ENCODE measurements at places on chromosomes 6 and 20. TPM values are rescaled to one million over a fixed set of nuclear protein-coding genes. Genes with fewer than 3 reads are reported as not detected.

DNA sequence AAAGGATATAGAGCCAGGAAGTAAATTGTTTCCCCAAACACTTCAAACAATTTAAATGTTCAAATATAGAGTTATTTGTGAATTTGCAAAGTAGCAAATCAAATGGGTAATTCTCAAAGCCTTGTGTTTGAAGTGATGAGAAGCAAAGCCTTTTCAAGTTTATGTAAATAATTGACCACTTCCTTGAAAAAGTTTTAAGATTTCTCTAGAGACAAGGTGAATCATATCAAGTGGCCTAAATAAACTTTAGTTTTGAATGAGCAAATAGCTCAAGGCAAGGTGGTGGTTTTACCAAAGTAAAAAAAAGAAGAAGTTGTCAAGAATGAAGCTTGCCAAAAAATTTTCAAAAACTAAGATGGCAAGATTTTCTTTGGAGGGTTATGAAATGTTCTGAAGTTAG lies 42.6 kb upstream of the IFNGR1 start:
- no peak for DNase-seq

DNA sequence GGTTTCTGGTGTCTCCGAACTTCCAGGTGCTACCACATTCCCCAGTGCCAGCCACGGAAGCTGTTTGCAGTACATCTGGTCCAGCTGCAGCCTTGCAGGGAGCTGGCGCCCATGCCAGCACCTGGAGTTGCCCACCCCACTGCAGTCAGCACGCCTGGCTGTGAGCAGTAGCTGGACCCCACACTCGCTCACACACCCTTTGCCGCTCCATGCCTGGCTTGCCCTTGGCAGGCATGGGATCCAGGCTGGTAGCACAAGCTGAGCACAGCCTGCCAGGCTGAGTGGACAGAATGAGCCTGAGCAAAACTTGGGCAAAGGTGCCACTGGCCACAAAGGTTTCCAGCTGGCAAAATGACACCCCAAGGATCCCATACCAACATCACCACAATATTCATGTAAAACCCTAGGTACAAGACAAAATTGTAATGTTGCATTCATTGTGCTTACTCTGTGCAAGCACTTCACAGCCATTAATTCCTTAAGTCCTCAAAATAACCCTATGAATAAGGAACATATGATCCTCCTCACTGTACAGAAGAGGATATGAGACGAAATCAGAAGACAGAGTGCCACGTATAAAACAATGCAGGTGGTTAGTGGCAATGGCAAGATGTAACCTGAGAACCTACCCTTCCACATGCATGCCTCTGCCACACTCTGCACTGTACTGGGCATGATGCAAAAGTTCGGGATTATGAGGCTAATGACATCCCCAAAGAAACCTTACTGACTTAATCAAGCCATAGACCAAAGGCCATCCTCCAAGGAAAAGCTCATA lies 18.3 kb downstream of the KIF16B start:
- DNase-seq = no peak

- DNase-seq = no peak
Measured at GRCh38 chr20:58824843-58825242, 25.9 kb downstream of the GNAS-AS1 start.

DNA sequence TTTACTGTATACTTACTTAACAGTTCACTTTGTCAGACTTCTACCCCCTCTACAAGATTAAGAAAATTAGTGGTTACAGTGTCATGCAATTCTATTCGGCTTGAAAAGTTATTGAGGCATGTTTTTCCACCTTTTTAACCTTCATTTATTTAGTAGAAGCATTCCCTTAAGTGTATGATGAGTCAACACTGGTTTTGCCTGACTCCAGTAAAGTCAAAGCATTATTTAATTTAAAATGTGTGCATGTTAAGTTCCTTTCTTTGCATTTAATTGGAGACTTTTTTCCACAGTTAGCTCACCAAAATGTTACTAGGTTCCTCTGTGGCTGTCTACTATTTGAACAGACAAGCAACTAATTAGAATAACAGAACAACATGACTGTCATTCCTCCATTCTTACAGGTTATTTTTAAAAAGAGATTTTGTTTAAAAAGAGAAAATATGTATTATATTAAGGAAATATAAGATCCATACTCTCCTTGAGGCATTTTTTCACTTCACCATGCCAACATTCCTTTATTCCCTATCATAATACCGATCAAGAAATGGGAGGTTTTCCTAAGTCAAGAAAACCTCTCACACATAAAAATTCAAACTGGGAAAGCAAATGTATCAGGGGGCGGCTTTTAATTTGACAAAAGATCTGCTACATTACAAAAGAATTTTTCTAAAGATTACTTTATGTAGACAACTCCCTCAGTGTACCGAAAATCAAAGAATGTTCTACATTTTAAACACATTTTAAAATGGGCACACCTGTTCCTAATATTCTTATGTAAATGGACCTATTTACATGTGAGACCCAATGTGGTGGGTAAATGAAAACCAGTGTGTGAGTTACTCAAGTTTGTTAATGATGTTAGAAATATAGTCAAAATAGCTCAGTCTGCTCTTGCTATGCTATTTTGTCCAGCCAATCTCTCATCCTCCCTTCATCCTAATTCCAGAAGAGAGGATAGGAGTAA lies 361.2 kb downstream of the UTRN start:
- DNase-seq = no peak

GRCh38 chr6:154542747-154543146 lies 32.3 kb upstream of the CNKSR3 start:
- DNase-seq = no peak

DNA sequence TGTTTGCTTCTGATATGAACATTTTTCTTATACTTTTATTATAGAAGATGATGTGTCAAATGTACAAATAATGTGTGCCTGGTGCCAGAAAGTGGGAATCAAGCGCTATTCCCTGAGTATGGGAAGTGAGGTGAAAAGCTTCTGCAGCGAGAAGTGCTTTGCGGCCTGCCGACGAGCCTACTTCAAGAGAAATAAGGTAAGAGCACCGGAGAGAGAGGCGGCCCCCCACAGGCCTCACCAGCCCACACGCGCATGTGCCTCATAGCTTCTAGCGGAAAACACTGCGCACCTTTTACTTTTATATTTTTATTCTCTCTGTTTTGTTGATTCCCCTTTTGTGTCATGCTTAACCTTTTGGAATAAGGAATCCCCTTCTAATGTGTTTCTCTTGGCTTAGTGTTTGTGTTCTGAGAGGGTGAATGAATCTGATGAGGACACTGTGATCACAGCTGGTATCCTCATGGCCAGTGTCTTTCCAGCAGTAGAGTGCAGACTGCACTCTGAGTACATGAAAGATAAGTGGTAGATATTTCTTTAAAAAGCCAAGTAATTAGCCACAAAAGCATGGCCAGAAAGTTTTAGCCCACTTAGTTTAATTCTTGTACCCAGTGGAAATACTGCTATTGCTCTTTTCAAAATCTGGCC lies 43.6 kb downstream of the SOBP start:
- no peak for DNase-seq

DNA sequence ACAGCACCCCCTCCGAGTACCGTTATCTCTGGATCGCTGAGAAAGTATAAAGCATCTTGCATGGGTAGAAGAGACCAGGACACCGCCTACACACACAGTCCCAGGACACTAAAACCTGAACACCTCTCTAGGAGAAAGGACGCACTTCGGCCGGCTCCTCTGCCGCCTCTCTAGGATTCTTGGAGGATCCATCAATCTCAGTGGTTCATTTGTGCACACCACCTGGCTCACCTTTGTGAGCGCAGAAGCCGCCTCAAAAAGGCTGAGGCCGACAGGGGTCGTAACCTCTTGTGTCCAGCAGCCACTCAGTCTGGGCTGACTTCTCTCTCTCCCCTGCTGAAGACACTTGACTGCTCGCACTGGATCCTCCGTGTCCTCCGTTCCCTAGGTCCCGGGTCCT lies 13.5 kb downstream of the ZSCAN23 start:
- no peak for DNase-seq

DNA sequence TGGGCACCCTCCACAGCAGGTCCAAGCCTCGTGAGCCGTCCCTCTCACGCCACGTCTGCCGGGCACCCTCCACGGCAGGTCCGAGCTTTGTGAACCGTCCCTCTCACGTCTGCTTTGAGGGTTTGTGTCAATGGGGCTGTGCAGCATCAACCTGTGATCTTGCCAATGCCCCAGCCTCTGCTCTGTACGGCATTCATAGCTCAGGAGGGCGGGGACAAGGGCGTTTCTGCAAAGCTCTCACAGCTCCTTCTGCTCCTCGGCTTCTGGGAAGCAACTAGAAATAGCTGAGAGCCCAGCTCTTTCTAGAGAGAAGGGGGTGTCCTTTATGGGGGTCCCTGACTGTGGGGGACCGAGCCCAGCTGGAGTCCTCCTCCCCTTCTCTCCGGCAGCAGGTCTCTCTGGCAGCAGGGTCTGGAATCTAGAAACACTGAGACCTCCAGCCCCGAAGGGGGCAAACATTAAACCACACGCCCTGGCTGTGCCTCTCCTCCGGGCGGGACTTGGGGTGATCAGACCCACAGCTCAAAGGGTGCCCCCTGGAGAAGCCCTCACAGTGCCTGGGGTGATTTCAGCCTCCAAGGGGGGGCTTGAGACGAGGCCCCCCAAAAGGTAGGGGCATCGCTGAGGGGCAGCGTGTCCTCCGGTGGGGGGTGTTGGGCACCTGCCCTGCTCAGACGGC lies 41.2 kb upstream of the CHRNA4 start:
- DNase-seq = no peak

DNA sequence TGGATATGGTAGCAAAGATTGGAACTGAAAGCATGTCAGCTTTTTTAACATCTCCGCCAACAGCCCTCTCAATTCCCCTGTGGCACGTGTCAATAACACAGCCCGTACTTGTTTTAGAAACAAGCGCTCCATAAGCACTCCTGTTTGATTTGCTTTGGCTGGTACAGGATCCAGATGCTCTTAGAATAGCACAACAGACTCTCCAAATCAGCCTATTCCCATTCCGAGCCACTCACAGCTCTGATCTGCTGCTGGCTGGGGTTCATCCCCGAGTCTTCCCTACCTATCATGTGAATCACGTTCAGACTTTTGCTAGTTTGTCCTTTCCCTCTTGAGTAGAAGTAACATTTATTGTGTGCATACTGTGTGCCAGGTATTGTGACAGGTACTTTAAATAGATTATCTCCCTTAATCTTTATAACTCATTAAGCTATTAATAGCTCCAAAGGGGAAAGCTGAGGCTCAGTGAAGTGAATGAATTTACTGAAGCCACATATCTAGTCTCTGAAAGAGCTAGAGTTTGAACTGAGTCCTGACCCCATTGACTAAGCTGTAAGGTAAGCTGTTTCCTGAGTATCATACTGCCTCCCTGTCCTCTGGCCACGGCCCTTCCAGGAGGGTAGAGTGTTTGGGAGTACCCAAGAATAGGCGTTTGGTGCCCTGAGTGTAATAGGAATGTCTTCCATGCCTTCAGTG lies 46.7 kb downstream of the RALY start:
- no peak for DNase-seq

- no peak for DNase-seq
Measured at GRCh38 chr20:43985608-43986316, 71.1 kb downstream of the TOX2 start.

DNA sequence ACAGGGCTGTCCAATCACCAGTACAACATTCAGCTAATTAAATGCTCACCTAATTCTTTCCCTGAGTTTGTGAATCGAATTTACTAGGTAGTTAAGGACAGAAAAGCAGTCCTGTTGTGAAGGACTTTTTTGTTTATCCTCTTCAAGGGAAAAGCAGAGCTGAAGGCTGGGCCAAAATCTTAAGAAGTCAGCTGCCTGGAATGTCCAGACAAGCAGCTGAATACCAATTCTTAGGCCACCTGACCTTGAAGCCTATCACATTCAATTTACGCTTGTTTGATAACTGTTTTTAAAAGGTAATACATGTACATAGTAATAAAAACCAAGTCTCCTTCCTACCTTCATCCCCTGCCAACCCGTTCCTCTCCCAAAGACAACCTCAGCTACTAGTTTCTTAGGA lies 56.4 kb downstream of the UQCC1 start:
- no peak for DNase-seq

DNA sequence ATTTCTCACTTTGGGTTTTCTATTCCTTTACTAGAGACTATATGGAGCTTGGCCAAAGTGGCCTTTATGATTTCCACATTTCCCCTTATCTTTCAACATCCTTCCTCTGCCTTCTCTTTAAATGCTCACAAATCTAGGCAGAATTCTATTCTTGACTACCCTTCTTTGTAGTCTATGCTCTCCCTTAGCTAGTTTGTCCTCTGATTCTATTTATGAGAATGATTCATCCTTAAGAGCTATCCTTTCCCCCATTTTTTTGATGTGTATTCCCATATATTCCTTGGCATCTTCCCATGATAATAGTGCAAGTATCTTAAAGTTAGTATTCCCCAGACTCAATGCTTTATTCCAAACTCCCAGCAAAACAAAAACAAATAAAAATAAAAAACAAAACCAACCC lies 53.1 kb downstream of the IL20RA start:
- no peak for DNase-seq

GRCh38 chr20:49608752-49609670 lies 41.1 kb upstream of the PTGIS start:
- DNase-seq = no peak

DNA sequence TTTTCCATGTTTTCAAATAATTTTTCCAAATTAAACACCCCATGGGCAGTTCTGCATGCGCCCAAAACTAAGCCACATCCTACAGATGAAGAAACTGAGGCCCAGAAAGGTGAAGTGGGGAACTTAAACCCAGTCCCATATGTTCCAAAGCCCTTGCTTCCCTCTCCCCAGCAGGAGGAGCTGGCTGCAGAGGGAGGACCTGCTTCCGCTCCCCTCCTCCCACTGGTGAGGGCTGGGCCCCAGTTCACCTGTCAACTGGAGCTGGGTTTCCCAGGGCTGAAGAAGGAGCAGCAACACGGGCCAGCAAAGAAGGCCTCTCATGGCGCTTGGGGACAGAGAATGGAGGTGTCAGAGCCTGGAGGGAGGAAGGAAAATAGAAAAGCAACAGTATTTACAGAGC lies 1.4 kb upstream of the RBPJL start:
- DNase-seq = no peak

DNA sequence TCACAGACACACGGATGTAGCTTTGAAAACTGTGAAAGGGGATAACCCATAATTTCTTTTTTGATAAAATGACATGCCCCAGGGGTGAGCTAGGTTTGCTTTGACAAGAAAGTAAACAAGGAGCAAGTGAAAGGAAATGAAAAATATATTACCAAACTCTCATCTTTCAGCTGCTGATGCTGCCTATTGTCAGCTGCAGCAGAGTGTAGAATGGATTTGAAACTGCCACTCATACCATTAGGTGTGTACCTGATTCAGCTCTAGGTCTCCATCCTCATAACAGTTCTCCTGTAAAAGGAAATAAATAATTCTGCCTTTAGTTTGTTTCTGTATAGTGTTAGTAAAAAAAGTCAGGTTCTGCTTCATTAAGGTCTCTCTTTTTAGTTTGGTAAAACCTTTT lies 415.1 kb upstream of the MARCKS start:
- DNase-seq = no peak

DNA sequence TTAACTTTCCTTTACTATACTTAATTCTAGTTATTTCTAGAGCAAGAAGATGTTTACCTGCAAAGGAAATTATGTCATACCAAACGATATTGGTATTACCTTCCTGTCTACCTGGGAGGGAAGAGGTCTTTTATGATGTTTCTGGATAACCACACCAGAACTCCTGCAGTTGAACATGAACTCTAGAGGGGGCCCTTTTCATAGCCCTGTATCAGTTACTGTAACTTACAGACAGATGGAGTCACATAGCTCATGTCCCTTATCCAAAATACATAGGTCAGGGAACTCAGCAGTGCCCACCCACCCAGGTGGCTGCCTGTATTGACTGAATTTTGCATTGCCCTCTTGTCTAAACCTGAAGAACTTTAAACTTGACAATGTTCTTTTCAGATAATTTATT lies 35.1 kb upstream of the MYL9 start:
- DNase-seq = no peak

UST gene
- polyA plus RNA-seq = 6.0 TPM

POM121L2 gene
- not detected for polyA plus RNA-seq

ZBP1 gene
- not detected for polyA plus RNA-seq

NKX2-4 gene
- not detected for polyA plus RNA-seq

RBPJL gene
- polyA plus RNA-seq = not detected

WFDC5 gene
- polyA plus RNA-seq = 2.4 TPM
